IMR-90 (cell line): ENCODE measurements at places on chromosomes 13 and 19. TPM values are rescaled to one million over a fixed set of nuclear protein-coding genes. Genes with fewer than 3 reads are reported as not detected.

DNA sequence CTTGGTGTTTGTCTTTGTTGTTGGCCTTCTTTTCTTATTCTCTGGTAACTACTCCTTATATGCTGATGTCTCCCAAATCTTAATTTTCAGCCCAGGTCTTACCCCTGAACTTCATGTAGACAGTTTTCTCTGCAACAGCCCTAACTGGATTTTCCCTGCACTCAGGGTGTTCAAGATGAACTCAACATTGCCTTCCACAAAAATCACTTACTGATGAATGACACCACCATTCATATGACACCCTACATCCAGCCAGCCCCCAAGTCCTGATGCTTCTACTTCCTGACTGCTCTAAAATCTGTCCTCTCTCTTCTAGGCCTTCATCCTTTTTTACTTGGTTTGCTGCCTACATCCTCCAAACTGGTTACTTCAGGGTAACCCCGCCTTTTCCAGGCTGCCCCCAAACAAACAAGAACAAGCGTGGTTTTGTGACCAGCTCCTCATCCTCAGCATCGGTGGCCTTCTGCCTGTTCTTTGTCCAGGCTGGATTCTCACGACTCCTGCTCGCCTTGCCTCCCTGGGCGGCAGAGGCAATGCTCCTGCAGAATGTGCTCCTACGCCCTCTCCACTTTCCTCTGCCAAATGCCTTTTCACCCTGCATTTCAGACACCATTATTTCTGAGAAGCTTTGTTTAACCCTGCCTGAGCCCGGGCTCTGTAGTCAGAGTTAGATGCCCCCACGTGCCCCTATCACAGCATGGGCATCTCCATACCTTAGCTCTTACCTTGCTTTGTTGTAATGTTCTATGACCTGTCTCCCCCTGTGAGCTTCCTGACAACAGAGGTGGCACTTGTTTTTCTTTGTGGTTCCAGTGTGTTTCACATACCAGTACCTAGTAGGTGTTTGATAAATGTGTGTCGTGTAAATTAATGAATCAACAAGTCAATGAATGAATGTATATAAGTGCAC lies 61.8 kb downstream of the WDFY2 start:
- H3K4me1 ChIP-seq = peaks cover 15% of the 10 kb centered on the region
- DNase-seq = no peak
- H3K36me3 ChIP-seq = no peaks in the 10 kb centered on the region
- no peaks in the 10 kb centered on the region for H3K27me3 ChIP-seq
- H3K27ac ChIP-seq = no peak overlapping the region

DNA sequence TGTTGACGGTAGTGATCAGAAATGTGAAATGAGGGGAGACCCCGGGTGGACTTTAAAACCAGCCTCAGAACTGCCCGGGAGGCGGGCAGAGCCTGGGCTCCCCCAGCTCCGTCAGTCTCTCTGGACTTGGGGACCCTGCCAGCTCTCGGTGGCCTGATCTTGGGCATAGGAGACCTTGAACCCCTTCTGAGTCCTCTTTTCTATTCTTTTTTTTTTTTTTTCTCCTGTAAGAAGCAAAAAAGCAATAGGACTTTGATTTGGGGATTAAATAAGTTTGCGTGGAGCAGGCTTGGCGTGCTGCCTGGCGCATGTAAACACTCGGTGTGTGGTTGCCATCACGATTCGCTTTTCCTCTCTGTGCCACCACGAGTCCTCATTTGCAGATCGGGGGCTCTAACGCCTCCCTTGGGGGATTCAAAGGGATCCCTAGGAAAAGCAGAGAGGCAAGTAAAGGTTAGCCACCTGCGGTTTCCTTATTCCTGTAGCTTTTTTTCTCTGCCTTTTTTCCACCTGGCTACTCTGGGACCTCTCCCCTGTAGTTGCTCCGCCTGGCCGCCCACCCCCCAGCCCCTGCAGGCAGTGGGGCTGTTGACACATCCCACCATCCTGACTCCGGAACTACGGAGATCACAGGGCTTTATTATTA lies 1.3 kb downstream of the SAFB start:
- peak; percentile 61 for DNase-seq
- peak overlapping the region; percentile 64 for H3K4me3 ChIP-seq
- no peaks in the 10 kb centered on the region for H3K27me3 ChIP-seq

- H3K27ac ChIP-seq = no peak overlapping the region
- no peak for DNase-seq
- H3K4me3 ChIP-seq = no peak overlapping the region
- H3K36me3 ChIP-seq = no peaks in the 10 kb centered on the region
Observed at GRCh38 chr19:13598098-13598497, 91.8 kb upstream of the CACNA1A start.

- peaks cover 4% of the 10 kb centered on the region; the same call in 1 of the 2 replicates for H3K4me1 ChIP-seq
- no peak overlapping the region for H3K27ac ChIP-seq
- DNase-seq = no peak
- H3K4me3 ChIP-seq = no peak overlapping the region
Observed at GRCh38 chr19:720345-721160, 11.8 kb downstream of the PALM start.

DNA sequence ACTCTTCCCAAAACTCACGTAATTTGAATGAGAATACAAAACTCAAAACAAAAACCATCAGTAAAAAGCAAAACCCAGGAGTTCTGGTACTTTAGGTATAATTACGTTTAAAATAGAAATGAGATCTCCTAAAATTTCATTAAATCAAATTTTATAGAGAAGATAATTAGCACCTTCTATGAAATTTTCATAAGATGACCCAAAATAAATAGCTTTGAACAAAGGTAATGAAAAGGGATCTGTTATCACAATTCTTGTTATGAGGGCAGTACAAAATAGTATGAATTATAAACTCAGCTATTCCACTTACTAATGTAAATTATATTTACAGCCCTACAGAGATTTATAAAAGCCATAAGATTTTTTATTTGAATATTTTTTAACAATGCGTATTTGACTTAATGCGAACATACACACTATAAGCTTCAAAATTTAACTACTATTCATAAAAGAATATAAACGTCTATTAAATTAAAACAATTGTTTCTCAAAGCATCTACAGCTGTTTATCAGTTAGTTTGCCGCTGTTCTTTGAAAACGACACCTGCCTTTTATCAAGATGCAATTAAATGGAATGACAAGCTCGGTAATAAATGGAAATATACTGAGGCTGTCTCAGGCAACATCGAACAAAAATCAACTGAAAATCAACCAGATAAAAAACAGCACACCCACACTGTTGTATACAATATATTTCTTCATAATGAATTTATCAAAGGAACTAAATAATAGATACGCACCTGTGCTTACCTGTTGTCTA lies 63.8 kb downstream of the KCNRG start:
- H3K4me3 ChIP-seq = peak overlapping the region; percentile 34
- no peak overlapping the region; the same call in 1 of the 2 replicates for H3K27ac ChIP-seq
- H3K27me3 ChIP-seq = no peaks in the 10 kb centered on the region
- H3K4me1 ChIP-seq = no peaks in the 10 kb centered on the region
- no peaks in the 10 kb centered on the region for H3K36me3 ChIP-seq

GRCh38 chr13:99636728-99637353 lies 135.6 kb downstream of the TM9SF2 start:
- H3K4me1 ChIP-seq = no peaks in the 10 kb centered on the region
- no peak for DNase-seq
- H3K4me3 ChIP-seq = no peak overlapping the region
- no peak overlapping the region for H3K27ac ChIP-seq
- no peaks in the 10 kb centered on the region for H3K36me3 ChIP-seq
- peaks cover 14% of the 10 kb centered on the region for H3K27me3 ChIP-seq

GRCh38 chr13:73268306-73268705 lies 209.5 kb downstream of the KLF5 start:
- peak; percentile 65 for DNase-seq
- H3K4me1 ChIP-seq = peaks cover 10% of the 10 kb centered on the region; the same call in 1 of the 2 replicates
- H3K4me3 ChIP-seq = no peak overlapping the region

- peaks cover 6% of the 10 kb centered on the region for H3K4me1 ChIP-seq
- H3K27ac ChIP-seq = no peak overlapping the region
- H3K27me3 ChIP-seq = no peaks in the 10 kb centered on the region
Observed at GRCh38 chr13:113804017-113804702, 45.1 kb downstream of the TMEM255B start.

- no peaks in the 10 kb centered on the region for H3K4me1 ChIP-seq
- no peak overlapping the region for H3K27ac ChIP-seq
- no peaks in the 10 kb centered on the region for H3K27me3 ChIP-seq
- H3K4me3 ChIP-seq = no peak overlapping the region
- DNase-seq = no peak
Observed at GRCh38 chr13:82221621-82222020, 1660.7 kb downstream of the SLITRK1 start.

- peaks cover 28% of the 10 kb centered on the region for H3K27me3 ChIP-seq
- H3K36me3 ChIP-seq = no peaks in the 10 kb centered on the region
- H3K27ac ChIP-seq = no peak overlapping the region
Observed at GRCh38 chr19:45876411-45877197, 9.3 kb downstream of the IRF2BP1 start.

GRCh38 chr13:105552078-105552477 lies 983.4 kb downstream of the EFNB2 start:
- no peak overlapping the region for H3K4me3 ChIP-seq
- H3K27ac ChIP-seq = no peak overlapping the region
- H3K36me3 ChIP-seq = no peaks in the 10 kb centered on the region
- H3K27me3 ChIP-seq = no peaks in the 10 kb centered on the region

- H3K4me1 ChIP-seq = peaks cover 3% of the 10 kb centered on the region; the same call in 1 of the 2 replicates
- no peaks in the 10 kb centered on the region; the same call in 1 of the 2 replicates for H3K36me3 ChIP-seq
- peak; percentile 35 for DNase-seq
- H3K27me3 ChIP-seq = no peaks in the 10 kb centered on the region
- no peak overlapping the region for H3K4me3 ChIP-seq
Observed at GRCh38 chr13:27161980-27162379, 9.6 kb downstream of the USP12 start.

- H3K27me3 ChIP-seq = peaks cover 3% of the 10 kb centered on the region
- H3K27ac ChIP-seq = no peak overlapping the region
- peak; percentile 18 for DNase-seq
- H3K36me3 ChIP-seq = no peaks in the 10 kb centered on the region
Observed at GRCh38 chr13:45861322-45861721, 9.8 kb upstream of the SIAH3 start.

DNA sequence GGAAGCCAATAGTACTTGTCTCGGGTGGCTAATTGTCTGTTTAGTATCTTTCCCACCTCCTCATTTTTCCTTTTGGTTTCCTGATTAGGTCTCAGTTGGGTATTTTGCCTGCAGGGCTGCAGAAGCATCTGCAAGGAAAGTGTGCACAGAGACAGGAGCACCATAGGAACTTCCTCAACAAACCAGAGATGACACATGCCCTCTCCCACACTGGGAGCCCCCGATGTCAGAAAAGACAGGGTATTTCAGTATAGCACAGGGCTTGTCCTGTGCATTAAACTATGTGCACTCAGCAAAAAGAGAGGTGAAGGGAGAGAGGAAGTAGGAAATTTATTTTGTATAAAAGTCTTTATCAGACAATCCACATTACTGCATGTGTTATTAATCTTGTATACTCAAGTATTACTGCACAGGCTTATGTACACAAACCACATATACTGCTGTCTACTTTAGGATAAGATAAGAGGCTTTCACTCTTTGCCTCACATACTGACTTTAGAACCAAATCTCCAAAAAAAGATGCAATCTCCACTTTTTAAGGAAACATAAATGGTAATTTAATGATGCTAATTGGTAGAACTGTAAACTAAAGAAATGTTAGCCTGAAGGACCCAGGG lies 501.0 kb downstream of the FOXO1 start:
- no peaks in the 10 kb centered on the region; the same call in 1 of the 2 replicates for H3K27me3 ChIP-seq
- no peaks in the 10 kb centered on the region for H3K36me3 ChIP-seq
- no peak overlapping the region for H3K27ac ChIP-seq
- no peak overlapping the region for H3K4me3 ChIP-seq

- no peaks in the 10 kb centered on the region for H3K4me1 ChIP-seq
- H3K27me3 ChIP-seq = no peaks in the 10 kb centered on the region
- H3K27ac ChIP-seq = no peak overlapping the region
- no peaks in the 10 kb centered on the region for H3K36me3 ChIP-seq
- H3K4me3 ChIP-seq = no peak overlapping the region
Observed at GRCh38 chr13:78317030-78317429, 286.3 kb downstream of the POU4F1 start.

- no peaks in the 10 kb centered on the region for H3K27me3 ChIP-seq
- no peak overlapping the region for H3K4me3 ChIP-seq
- no peaks in the 10 kb centered on the region for H3K4me1 ChIP-seq
- DNase-seq = no peak
Observed at GRCh38 chr19:30364866-30365800, 7.1 kb upstream of the ZNF536 start.

GRCh38 chr19:48123907-48124651 lies 13.5 kb upstream of the PLA2G4C start:
- H3K27me3 ChIP-seq = no peaks in the 10 kb centered on the region
- DNase-seq = peak; percentile 73
- no peaks in the 10 kb centered on the region for H3K4me1 ChIP-seq
- H3K36me3 ChIP-seq = peaks cover 12% of the 10 kb centered on the region

DNA sequence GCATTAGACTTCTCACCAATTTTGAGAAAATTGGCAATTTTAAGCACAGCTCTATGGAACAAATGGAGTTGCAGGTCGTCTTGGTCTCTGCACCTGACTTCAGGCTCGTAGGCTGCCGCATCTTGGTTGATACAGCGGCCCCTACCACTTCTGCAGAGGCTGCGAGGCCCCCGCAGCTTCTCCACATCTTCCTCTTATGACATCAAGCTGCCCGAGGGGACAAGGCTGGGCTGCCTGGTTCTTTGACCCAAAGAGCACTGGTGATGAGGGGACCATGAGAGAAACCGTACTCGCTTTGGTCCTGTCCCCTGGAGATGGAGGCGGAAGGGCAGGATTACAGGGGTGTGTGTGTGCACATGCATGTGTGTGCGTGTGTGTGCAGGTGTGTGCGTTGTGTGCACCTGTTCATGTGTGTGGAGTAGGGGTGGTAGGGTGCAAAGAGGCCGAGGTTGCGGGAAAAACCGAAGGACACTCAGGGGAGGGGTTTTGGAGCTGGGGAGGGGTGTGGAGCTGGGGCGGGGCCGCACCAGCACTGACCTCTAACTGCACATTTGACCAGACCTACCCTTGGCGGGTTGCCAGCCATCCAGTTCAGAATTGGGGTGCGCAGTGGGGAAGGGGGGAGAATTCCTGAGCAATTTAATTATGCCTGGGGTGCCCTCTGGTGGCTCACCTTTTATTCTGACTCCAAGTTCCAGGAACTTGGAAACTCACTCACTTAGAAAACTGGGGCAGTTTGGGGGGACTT lies 65.1 kb upstream of the ARHGEF7 start:
- peaks cover 2% of the 10 kb centered on the region; the same call in 1 of the 2 replicates for H3K27me3 ChIP-seq
- H3K27ac ChIP-seq = no peak overlapping the region
- H3K4me3 ChIP-seq = no peak overlapping the region
- H3K36me3 ChIP-seq = no peaks in the 10 kb centered on the region
- H3K4me1 ChIP-seq = peaks cover 8% of the 10 kb centered on the region

RTBDN gene
- total RNA-seq = not detected in 2 replicates

S1PR4 gene
- not detected in 2 replicates for total RNA-seq

SKA3 gene
- 15.6 and 24.4 TPM in 2 replicates for total RNA-seq

THAP8 gene
- total RNA-seq = 1.8 and 2.2 TPM in 2 replicates

NLRP5 gene
- total RNA-seq = not detected in 2 replicates

IZUMO2 gene
- not detected in 2 replicates for total RNA-seq

TUBA3C gene
- total RNA-seq = not detected in 2 replicates
